ENCODE measurements at places on chromosomes 3 and 15.

DNA sequence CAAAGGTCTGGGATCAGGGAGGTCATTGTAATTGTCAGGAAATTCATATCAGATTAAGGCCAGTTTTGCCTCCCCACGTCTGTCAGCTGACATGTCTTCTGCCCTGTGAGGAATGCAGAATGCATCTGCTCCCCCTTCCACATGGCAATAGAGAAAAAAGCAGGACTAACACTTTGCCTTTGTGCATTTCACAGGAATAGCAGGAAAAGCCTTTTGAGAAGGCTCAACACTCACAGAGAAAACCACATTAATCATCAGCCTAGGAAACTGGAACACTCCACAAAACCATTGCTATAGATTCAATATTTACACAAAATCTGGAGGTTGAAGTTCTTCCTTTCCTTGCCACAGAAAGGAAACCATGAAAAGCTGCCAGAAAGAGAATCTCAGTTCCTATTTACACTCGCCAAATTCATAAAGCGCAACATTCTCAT, 165.2 kb upstream of the HES1 start:
- DNase-seq: no peak

- DNase-seq: peak; percentile 17
These were observed 307.9 kb upstream of the CBLB start for GRCh38 chr3:106176734-106177133.

DNA sequence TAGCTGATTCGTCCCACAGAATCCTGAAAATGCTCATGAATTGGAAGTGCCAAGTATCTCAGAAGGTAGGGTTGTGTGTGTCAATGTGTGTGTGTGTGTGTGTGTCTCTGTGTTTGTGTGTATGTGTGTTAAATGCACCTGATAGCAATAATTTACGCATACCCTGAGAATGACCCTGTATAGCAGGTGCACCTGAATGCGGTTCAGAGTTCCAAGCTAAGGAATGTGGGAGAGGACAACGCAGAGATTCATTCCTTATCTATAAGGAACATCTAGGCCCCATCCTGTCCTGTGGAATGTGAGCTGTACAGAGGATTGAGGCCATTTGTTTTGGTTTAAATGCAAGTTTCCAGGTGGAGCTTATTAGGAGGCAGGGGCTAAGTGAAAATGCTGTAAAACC, 49.1 kb upstream of the NEDD4 start:
- no peak for DNase-seq

DNA sequence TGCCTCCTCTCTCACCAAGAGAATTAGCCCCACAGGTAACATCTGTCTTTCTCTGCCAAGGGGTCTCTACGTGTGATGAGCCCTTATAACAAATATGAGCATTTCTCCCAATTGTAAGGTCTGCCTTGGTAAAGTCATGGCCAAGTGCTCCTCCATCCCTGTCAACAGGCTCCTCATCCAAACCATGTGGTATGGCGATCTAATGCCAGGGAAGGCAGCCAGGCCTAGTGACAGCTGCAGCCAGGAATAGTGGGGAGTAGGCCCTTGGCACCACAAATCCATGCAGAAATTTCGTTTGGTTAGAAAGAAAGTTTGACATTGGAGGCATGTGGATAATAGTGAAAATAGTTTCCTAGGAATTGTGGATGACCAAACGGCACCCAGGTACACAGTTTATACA, 4.7 kb upstream of the LRTM1 start:
- DNase-seq: no peak

DNA sequence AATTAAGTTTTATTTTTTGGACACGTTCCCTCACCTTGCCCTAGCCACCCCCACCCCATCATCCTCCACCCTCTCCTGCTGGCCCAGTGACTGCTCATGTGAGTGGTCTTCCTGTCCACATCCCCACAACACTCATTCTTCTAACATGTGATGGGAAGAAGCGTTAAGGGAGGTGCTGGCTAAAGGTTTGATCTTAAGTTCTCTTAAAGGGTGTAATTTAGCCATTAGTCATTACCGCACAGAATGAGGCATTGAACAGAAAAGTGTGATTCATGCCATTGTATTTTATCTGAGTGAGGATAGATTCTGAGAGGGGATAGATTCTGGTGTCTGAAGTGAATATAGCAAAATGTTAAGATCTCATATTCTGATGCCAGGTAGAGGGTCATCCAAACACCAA, 272.9 kb upstream of the TPM1 start:
- no peak for DNase-seq

All from stimulated activated CD4-positive, alpha-beta T cell treated with anti-CD3 and anti-CD28 coated beads, Interleukin-12 subunit alpha, Interleukin-12 subunit beta, amount 100 ng/mL, for 4 hours (primary cell).